NCI-H510A (cell line): ENCODE measurements at places on chromosomes 16 and 17.
A peak's percentile ranks its signal among the peaks of the same experiment; 100 is the strongest.

GRCh38 chr17:77596491-77597417, 361.7 kb upstream of the TNRC6C start:
- DNase-seq = no peak

GRCh38 chr16:66881964-66882508, 1.7 kb downstream of the PDP2 start:
- DNase-seq = no peak

- DNase-seq = no peak
These were observed 68.1 kb upstream of the GRIN2A start for GRCh38 chr16:10250137-10250828.

DNA sequence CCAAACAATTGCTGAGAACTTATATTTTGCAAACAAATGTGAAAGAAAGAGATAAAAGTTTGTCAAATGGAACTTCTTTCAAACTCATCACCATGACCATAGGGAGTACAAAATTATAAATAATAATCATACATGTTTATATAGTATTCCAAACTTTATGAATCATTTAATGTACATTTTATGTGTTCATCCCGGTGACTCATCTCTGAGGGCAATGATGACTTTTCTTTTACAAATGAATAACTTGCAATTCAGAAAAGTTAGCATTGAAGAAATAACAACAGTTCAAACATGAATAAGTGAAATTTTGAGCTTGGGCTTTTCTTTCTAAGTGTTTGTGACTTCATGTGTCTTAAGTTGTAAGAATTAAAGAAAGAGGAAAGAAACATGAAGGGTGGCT, 66.3 kb upstream of the CDH8 start:
- no peak for DNase-seq

DNA sequence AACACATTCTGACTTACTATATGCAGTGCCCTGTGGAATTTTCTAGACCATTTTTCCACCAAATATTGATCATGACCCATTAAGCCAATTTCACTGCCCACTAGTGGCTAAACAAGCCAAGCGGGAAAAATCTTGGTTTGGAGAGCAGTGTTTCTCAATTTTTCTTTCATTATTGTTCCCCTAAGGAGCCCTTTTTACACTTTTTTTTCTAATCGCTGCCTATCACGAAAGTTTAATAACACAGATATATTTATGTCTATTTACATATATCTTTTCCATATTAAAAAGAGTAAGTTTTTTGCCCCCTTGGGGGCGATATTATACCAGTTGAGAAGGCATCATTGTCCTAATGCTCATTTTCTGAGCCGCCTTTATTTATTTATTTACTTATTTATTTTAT, 10.8 kb upstream of the TLCD3B start:
- DNase-seq = no peak

DNA sequence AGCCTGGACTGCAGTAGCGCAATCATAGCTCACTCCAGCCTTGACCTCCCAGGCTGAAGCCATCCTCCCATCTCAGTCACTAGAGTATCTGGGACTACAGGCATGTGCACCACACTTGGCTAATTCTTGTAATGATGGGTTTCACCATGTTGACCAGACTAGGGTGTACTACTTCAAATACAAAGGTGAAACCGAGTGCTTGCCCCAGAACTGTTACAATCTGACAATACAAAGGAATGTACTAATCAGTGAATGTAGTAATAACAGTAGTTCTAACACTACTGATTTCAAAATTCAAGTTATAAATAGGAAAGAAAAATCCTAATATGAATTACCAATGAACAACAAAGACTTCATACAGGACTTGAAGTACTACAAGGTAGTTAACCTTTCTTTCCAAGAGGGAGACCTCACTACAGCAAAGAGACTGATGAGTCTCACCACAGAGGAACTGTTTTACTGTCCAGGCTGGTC, 24.4 kb downstream of the CRK start:
- DNase-seq = no peak

DNA sequence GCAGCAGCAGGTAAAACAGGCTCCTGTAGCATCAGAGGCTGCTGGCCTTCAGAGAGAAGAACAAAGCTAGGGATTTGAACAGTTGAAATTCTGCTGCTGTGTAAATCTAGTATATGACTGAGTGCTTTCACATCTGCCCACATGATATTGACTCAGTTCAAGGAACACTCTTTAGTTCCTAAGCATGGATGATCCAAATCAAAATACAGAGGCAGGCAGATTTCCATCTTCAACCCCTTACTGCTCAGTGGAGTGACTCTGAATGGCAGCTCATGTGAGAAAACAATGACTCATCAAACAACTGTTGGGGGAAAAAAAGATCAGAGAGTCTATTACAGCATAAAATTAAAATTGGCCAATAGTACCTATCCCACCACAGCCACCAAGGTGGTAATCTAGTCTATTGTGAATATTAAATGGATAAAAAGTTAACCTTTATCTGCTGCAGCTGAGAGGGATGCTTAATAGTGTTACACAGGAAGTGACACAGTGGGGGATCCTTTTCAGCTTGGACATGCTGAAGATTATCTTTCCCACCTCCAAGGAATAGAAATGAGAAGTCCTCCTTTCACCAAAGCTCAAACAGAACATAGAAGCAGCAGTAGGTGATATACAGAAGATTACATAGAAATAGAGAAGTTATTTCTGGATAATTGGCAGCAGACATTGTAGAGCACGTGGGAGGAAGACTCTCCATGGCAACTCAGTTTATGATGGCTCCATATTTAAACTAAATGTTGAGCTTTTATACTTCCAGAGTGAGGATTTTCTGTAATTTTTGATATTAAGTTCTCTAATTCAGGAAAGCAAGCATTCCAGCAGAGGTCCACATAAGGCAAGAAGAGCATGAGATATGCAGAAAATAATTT, 239.7 kb upstream of the ERCC4 start:
- DNase-seq = no peak

DNA sequence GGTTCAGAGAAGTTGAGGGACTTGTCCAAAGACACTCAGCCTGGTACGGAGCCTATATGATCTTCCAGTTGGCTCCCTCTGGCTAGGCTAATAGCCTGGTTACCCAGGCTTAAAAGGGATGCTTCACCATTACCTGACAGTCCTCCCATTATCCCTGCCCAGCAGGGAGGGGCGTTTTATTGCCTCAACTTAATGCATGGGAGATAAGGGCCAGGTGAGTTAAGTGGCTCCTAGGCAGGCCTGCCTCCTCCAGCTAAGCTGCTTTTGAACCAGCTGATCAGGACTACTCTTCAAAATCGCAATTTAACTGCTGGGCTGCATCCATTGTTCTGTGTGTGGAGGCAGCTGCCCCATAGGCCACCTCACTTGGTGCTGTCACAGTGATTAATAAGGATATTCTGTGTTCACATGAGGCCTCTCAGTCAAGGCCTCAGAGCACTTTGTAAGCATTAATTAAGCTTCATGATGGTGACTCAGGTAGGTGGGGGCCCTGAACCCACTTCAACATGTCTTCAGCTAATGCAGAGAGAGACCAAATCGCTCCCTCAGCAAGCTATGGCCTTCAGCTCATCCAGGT, 27.9 kb downstream of the SMPD3 start:
- DNase-seq = peak; percentile 90

GRCh38 chr16:57123974-57124674, 31.7 kb downstream of the CPNE2 start:
- no peak for DNase-seq

DNA sequence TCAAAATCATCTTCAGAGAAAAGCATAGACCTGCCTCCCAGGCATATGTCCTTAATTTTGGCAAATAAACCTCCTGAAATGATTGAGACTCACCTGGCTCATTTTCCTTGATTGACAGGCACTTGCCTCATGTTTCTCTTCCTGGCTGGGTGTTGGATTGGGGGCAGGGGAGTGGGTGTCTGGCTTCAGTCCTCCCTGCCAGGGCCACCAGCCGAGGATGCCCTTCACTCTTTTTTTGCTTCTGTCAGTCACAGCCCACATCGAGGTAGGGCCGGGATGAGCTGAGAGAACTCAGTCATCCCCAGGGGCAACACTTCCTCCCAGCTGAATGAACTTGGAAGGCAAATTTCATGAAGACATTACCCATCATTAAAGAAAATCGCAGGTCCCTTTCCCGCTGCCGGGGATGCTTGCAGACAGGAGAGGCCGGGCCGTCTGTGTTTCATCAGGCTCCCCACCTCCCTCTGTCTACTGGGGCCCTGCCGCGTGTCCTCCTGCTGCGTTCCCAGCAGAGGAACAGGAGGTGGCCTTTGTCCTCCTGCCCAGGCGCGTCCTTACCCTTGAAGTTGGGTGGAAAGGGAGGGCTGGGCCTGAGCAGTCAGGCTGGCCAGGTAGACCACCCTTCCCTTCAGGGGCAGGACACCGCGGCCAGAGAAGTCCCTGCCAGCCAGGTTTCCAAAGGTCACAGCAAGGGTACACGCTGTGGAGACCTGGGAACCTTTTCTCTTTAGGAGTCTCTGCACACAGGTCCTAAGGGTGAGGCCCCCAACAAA, 11.2 kb upstream of the DNAH17 start:
- DNase-seq = no peak

GRCh38 chr16:5647051-5647450, 549.5 kb upstream of the EEF2KMT start:
- no peak for DNase-seq

- DNase-seq = no peak
These were observed 4.6 kb upstream of the EMP2 start for GRCh38 chr16:10584981-10585438.
